ENCODE measurements at places on chromosomes 1 and 21.
A peak's percentile ranks its signal among the peaks of the same experiment; 100 is the strongest.

DNA sequence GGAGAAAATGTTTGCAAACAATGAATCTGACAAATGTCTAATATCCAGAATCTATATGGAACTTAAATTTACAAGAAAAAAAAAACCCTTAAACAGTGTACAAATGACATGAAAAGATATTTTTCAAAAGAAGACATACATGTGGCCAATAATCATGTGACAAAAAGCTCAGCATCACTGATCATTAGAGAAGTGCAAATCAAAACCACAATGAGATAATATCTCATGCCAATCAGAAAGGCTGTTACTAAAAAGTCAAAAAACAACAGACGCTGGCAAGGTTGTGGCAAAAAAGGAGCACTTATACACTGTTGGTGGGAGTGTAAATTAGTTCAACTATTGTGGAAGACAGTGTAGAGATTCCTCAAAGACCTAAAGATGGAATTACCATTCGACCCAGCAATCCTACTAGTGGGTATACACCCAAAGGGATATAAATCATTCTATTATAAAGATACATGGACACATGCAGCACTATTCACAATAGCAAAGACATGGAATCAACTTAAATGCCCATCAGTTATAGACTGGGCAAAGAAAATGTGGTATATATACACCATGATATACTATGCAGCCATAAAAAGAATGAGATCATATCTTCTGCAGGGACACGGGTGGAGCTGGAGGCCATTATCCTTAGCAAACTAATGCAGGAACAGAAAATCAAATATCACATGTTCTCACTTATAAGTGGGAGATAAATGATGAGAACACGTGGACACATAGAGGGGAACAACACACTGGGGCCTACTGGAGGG lies 123.2 kb downstream of the PTPRC start:
- no peak for DNase-seq

DNA sequence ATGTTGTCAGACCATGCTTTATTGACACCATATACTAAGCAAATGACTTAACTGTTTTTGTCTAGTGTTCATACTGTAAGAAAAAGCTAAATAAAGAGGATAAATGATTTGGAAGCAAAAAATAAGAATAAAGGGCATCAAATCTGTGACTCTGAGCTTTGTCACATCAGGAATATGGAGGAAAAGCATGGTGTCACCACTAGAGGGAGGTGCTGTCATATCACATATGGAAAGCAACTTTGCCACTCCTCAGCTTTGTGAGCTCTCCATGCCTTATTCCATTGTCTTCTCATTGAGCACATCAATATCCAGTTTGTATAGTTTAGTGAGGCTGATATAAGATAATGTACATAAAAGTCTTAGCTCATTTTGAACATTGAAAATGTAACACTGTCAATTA lies 20.8 kb upstream of the GBP1 start:
- DNase-seq: no peak

DNA sequence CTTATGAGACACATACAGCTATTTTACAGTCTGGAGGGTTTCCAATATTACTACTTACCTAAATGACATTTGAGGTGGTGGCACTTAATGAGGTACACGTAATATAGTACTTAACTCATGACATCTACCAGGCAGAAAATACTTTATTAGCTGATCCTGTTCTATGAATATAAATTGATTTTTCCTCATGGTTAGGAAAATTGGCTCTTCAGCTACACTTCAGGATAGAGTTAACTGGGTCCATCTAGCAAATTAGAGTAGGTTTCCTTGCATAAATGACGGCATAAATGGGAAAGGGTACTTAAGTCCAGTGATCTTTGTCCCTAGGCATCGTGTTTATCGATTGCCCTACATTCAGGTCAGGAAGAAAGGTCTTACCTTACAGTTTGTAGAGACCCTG lies 988.8 kb upstream of the TMPRSS15 start:
- no peak for DNase-seq

GRCh38 chr1:29676496-29676895 lies 440.2 kb downstream of the PTPRU start:
- no peak for DNase-seq

GRCh38 chr21:33261635-33262034 lies 4.5 kb upstream of the IL10RB start:
- no peak for DNase-seq

DNA sequence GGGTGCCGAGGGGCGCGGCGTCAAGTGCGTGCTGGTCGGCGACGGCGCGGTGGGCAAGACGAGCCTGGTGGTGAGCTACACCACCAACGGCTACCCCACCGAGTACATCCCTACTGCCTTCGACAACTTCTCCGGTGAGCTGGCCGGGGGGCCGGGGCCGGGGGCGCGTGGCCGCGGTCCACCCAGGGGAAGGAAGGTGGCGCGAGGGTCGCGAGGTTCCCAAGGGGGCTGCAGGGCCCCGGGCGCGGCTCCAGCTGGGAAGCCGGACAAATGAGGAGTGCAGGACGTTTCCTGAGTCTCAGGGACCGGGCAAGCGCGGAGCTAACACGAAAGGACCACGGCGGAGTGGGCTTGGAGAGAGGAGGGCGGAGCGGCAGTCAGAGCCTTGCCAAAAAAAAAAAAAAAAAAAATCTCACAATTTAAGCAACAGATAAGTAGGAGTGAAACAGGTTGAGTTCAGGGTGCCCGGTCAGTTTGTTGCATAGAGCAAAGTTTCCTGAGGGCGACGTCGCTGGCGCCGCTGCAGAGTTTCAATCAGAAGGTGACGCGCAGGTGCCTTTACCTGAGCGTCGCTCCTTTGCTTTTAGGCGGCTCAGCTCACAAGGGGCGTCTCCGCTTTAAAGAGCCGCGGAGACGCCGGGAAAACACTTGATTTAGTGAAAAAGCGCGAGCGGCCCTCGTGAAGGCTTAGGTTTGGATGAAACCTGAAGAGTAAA lies 750 bp downstream of the RHOU start:
- DNase-seq: no peak

GRCh38 chr1:171973421-171973820 lies 132.1 kb downstream of the DNM3 start:
- no peak for DNase-seq

GRCh38 chr1:116126281-116126680 lies 15.1 kb downstream of the MAB21L3 start:
- DNase-seq: no peak

GRCh38 chr1:41958015-41958673 lies 39.4 kb upstream of the HIVEP3 start:
- no peak for DNase-seq

- no peak for DNase-seq
Measured at GRCh38 chr1:154557939-154558719, at the start of gene UBE2Q1. Gene UBE2Q1, minus strand, starts transcription at chr1:154558662. Its CDS starts 109 bp downstream, at chr1:154558553.

- DNase-seq: no peak
Measured at GRCh38 chr1:173549813-173550212, 53.1 kb downstream of the SLC9C2 start.

GRCh38 chr1:213296558-213296957 lies 245.5 kb downstream of the RPS6KC1 start:
- no peak for DNase-seq

GRCh38 chr21:43975469-43976098 lies 36.5 kb upstream of the TRAPPC10 start:
- DNase-seq: peak; percentile 86

DNA sequence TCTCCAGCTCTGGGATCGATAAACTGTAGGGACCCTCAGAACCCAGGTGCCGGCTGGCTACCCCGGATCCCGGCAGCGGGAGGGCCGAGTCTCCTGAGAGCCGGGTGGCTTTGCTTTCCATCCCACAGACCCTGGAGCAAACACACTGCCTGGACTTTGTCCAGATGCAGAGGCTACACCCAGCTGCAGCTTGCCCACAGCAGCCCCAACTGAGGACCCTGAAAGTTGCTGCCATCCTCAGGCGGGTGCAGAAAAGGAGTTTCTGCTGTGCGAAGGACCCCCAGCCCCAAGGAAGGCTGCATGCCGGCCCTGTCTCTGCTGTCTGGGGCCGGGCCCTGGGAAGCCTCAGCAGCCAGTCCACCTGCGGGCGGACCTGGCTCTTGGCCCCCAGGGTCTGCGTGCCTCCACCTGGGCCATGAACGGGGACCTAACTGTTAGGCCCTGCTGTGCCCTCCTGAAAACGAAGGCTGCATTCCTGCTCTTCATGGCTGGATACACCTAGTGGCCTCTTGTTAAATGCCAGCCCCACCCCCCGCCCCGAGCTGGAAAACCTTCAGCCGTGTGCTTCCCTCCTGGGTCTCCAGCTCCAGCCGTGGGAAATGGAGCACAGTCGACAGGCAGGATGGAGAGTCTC lies 97.5 kb upstream of the ARHGEF16 start:
- no peak for DNase-seq

DNA sequence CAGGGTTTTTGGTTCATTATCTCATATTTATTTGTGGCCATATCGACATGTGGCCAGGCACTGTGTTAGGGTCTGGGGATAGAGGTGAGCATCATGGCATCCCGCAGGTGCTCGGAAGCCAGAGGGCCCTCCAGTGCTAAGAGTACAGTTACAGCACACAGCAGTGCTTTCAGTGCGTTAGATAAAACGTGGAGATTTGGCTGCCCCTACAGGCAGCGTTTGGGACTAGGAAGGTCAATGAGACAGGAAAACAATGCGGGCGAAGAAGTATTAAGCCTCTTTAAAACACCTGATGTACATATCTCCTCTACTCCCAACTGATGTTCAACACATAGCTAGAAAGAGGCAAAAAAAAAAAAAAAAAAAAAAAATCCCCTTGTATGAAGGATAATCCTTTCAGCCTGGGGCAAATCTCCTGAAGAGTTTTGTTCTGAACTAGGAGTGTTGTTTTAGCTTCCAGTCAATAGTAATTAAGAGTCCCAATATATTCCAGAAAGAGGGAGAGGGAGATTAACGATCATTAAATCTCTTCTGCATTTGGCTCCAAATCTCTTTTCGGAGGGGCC lies 80.1 kb downstream of the CAPZB start:
- DNase-seq: no peak

GRCh38 chr1:11384170-11384554 lies 94.8 kb upstream of the DISP3 start:
- no peak for DNase-seq

DNA sequence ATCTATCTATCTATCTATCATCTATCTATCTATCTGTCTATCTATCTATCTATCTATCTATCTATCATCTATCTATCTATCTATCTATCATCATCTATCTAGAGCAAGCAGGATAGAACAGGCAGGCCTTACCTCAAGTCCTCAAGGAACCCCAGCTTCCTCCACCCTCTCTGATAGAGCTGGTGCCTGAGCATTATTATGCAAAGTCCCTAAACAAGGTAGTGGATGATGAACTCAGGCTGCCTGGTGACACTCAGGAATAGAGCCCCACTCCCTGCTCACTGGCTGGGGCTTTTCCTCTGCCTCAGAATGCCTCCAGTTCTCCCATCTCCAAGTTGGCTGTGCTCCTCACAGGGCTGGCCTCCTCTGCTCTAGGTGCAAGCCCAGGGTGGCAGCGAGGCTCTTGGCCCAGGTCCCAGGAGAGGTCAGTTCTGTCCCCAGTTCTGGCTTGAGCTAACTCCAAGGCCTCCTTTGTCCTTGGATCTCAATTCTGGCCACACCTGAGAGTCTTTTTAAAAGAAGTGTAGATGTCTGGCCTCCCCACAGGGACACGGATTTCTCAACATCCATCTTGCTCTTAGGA lies 60.2 kb downstream of the PCP4 start:
- DNase-seq: no peak

- DNase-seq: no peak
Measured at GRCh38 chr1:108199201-108199691, 897 bp downstream of the SLC25A24 start.

DNA sequence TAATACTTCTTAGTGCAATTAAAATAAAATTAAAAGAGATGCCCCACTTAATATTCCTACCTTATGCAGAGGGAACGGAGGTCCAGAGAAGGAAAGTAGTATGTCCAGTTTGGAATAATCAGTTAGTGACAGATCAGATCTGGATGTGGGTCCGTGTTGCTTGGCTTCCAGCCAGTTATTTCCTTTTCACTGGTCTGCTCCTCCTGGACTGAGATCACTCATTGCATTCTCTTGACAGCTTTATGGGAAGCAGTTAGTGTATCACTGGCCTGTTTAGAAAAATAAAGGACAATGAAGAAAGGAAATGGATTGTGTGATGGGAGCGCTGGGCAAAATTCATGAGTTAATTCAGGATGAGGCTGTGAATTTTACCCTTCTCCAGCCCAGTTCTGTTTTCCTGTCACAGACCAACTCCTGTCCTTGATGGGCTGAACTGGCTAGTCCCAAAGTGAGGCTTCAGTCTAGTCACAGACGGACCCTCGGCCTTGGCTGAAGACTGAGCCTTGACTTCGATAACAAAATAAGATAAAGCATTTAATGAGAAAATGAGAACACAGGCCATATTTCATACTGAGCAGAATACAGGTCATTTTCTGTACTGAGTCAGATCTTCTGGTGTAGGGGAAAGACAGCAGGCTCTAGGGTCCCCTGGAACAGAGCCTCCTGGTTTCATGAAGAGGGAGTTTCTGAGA lies 85.2 kb upstream of the TRABD2B start:
- DNase-seq: no peak

GRCh38 chr1:6743189-6744101 lies 41.8 kb upstream of the CAMTA1 start:
- no peak for DNase-seq

GRCh38 chr1:216630532-216630931 lies 92.7 kb downstream of the ESRRG start:
- DNase-seq: no peak

- DNase-seq: no peak
Measured at GRCh38 chr1:100700586-100700985, 19.0 kb upstream of the VCAM1 start.

- DNase-seq: no peak
Measured at GRCh38 chr1:62092110-62092509, 102.5 kb upstream of the L1TD1 start.

DNA sequence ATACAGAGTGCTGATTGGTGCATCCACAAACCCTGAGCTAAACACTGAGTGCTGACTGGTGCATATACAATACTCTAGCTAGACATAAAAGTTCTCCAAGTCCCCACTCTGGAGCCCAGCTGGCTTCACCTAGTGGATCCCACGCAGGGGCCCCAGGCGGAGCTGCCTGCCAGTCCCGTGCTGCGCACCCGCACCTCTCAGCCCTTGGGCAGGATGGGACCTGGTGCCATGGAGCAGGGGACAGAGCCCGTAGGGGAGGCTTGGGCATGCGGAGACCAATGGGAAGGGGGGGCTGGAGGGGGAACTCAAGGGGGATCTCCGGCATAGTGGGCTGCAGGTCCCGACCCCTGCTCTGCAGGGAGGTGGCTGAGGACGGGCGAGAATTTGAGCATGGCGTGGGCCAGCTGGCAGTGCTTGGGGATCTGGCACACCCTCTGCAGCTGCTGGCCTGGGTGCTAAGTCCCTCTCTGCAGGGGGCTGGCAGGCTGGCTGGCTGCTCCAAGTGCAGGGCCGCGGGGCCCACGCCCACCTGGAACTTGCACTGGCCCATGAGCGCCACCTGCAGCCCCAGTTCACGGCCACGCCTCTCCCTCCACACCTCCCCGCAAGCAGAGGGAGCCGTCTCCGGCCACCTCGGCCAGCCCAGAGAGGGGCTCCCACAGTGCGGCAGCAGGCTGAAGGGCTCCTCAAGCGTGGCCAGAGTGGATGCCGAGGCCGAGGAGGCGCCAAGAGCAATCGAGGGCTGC lies 104.9 kb downstream of the NTMT2 start:
- DNase-seq: no peak

DNA sequence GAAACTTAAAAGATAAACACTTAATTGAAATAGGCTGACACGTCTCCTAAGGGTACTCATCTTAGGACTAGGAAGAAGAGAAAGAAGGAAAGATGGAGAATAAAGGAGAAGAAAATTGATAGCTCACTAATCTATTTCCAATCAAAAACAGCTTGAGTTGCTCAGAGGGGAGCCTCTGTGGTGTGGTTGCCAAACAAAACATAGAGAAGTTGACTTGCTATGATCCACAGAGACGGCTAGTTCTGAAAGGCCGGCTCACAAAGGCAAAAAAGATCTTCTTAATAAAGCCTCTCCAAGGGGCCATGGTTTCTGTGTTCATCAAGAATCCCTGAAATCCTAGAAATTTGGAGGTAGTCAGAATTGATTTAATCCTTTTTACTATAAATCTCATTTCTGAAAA lies 644.1 kb downstream of the LMO4 start:
- no peak for DNase-seq

Data from type B pancreatic cell (in vitro differentiated cells).